ENCODE measurements at places on chromosomes 3 and 15.

DNA sequence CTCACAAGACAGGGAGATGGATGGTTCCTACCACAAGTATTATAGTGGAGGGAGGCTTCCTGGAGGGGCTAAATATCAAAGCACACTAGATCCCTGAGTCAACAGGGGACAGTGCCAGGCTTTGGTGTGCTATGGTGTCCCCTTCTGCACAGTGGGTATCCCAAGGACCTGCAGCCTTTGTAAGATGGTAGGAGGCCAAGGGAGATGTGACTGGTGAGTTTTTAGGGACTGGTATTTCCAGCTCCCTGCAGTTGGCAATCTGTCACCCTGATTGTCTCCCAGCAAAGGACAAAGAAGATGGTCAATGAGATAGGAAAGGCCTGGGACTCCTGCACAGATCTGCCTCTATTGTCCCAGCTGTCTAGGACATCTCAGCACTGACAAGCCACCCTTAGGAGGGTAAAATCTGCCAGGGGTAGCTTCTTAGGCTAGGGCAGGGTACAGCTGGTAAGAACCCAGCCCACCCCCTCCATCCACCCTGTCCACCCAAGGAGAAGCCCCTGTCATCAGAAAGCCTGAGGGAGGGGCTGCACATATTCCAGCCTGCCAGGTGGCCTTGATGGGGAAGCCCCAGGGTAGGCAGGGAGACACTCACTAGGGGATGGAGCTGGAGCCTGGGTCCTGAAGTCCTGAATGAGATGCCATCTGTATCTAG, 631 bp downstream of the CYP1A1 start:
- DNase-seq = no peak

DNA sequence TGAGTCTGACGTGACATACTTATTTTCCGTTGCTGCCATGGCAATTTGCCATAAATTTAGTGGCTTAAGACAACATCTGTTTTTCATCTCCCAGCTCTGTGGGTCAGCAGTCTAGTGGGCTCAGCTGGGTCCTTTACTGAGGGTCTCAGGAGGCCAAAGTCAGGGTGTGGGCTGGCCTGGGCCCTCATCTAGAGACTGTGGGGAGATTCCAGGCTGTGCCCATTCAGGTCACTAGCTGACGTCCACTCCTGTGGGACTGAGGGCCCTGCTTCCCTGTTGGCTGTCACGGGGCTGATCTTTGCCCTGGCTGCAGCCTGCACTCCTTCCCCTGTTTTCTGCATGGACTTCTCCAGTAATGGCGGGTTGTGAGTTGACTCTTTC, 19.1 kb downstream of the FGD5 start:
- DNase-seq = no peak

DNA sequence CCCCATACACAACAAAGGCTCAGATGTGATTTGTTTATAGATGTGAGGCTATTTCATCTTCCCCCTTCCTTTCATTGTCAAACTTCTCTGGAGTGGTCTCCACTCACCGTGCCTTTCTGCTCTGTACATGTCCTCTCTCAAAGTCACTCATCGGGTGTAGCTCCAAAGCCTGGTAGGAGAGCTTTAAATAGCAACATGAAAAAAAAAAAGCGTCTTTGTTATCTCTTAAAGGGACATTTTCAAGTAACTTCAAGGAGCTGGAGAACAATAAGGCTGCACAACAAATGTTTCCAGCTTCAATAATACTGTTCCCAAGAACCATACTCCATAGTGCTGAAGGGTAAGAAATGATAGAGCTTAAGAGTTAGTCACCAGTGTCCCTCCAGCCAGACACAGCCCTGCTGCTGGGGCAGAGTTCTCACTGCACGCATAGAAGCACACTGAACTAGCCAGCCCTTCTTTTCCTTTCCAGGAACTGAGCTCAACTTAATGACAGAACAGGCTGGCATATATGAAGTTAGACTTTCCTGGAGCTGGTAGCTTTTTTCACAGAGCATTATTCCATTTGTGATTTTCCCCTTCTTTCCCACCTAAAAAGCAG, 8.1 kb downstream of the FBXO40 start:
- DNase-seq = no peak

GRCh38 chr3:129022114-129023007, 21.3 kb downstream of the EFCC1 start:
- no peak for DNase-seq

DNA sequence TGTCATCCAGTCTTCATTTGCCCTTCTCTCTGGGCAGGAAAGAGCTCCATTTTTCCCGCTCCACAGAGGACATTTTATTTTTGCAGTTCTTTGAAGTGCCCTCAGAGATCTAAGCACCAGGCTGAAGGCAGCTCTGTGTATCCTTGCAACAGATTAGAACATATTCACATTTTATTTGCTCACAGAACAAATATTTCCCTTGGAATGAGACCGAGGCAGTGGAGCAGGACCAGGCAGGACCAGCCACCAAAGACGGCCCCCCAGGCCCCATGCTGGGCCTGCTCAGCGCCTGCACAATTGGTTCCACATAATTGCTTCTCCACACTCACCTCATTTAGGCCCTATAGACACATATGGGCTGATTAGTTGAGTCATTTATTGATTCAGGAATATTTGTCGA, 15.7 kb upstream of the ETV5 start:
- no peak for DNase-seq

GRCh38 chr3:187247398-187247797, 44.1 kb downstream of the MASP1 start:
- no peak for DNase-seq

- no peak for DNase-seq
These were observed 149.8 kb downstream of the SERPINI1 start for GRCh38 chr3:167885277-167885676.

DNA sequence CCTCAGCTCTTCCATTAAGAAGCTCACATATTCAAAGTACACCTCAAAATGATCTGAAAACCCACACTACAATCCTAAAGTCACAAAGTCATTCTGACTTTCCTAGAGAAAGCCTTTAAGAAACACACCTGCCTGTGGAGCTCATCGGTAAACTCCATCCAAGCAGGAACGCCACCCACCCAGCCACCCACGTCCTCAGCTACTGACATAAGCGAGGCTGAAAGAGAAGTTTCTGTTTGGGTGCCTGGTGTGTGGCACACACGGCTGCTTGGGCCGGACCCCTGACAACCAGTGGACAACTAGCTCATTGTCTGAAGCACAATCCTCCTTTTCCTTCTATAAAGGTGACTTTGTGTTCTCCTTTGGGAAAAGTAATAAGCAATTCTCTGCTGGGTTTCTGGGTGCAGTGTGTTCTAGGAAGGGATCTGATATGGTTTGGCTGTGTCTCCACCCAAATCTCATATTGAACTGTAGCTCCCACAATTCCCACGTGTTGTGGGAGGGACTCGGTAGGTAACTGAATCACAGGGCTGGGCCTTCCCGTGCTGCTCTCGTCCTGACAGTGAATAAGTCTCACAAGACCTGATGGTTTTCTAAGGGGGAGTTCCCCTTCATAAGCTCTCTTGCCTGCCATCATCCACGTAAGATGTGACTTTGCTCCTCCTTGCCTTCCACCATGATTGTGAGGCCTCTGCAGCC, 26.1 kb downstream of the FAM174B start:
- DNase-seq = no peak

GRCh38 chr3:123757281-123757940, 126.7 kb downstream of the MYLK start:
- no peak for DNase-seq

DNA sequence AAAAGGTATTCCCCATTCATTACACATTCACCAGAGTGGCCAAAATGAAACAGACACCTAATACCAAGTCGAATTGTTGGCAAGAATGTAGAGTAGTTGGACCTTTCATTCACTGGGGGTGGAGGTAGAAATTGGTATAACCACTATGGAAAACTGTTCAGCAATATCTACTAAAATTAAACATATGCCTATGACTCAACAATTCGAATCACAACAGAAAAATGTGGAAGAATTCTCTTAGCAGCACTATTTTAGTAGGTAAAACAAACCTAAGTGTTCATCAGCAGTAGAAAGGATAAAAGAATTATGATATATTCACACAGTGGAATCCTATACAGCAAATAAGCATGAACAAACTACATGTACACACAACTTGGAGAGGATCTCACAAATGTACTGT, 30.6 kb downstream of the POLG start:
- DNase-seq = no peak

DNA sequence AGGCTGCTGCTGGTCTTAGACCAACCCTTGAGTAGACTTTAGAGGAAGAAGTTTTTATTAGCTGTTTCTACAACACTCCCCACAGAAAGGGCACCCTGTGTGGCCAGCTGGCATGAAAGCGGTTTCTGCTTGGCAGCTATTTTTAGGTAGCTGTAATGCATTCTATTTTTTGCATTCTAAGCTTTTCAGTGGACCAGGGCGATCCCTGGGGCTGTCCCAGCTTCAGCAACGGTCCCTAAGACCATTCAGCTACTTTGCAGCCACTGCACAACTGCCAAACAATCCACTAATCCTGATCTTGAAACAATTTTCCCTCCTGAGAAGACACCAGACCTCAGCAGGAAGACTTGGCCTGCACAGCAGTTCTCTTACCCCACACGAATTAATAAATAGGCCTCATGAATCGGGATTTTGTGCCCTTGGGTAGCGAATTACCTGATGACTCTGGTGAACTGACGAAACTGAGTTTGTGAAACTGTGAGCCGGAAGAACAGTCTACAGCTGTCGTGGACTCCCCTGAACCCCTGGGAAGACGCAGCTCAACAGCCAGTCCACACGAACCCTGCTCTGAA, 14.6 kb upstream of the TFRC start:
- no peak for DNase-seq

GRCh38 chr3:112685420-112685819, 44.5 kb upstream of the CCDC80 start:
- DNase-seq = peak; percentile 37

GRCh38 chr3:118000219-118000618, 1034.4 kb downstream of the IGSF11 start:
- no peak for DNase-seq

GRCh38 chr3:98885851-98886250, 15.6 kb downstream of the DCBLD2 start:
- no peak for DNase-seq

- no peak for DNase-seq
These were observed 125.8 kb downstream of the PGPEP1L start for GRCh38 chr15:98881526-98882520.

DNA sequence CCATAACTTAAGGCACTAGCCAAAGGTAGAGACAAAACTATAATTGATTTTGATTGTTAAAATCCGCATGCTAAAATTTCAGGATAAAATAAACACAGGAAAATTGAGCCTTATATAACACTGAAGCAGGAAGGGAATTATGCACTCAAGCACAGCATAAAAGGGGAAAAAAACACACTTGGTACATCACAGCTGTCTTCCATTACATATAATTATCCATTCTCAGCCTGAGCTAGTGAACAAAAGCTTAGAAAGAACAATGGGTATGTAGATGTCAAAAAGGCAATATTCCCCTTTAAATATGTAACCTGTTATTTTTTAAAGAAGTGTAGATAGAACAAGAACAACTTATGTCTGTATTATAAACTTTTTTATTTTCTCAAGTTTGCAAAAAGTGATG, 899.2 kb downstream of the ROBO1 start:
- no peak for DNase-seq

- DNase-seq = no peak
These were observed 97.7 kb upstream of the TSPAN3 start for GRCh38 chr15:77168616-77169015.

- no peak for DNase-seq
These were observed 51.7 kb downstream of the OTOL1 start for GRCh38 chr3:161548301-161548700.

DNA sequence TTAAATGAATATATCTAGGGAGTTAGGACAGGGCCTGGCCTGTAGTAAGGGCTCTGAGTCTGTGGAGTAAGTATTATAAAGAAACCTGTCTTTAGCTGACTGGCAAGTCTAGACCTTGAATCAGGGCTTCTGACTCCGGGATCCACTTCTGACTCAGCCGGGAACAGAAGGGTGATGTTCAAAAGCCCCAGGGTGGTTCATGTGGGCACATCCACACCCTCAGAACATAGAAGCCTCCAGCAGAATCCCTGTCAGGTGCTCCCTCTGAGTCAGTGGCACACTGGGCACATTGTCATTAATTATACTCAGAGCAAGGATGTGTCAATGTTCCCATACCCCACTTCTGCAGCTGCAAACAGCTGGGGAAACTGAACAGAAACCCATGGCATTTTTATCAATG, 26.7 kb upstream of the SNRK start:
- no peak for DNase-seq

DNA sequence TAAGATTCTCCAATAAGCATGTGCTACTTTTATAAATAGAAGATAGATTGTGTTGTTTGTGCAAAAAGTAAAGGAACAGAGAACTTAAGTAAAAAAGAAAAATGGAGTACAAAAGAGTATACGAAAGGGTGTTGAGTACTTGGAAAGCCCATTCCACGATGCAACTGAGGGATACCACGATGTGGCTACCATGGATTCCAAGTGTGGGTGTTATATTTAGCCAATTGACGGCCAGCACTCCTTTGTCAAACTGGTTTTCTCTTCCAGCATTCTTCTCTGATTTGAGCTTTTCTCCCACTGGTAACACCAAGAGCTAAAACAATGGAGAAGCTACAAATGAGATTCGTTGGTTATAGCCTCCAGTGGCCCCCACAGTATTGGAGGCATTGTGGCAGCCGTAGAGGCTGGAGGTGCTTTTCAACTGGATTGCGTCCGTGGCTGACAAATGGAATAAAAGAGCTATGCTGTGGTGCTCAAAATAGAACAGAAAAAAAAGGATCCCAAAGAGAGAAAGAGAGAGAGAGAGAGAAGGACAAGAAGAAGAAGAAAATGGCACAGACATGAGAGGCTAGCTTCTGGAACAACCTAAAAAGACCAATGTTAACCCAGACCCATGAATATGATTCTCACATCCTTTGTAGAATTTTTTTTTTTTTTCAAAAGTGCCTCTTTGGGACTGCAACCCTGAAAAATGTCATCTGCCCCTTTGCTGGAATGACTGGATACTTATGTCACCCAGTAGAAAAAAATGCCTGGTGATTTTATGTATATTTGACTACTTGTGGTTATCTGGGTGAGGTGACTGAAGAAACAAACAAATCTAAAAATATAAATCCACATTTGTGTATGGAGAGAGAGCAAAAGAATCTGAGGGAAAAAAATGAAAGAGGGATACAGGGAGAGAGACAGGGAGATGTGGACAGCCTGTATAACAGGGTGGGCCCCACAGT, 345.1 kb downstream of the RORA start:
- no peak for DNase-seq

DNA sequence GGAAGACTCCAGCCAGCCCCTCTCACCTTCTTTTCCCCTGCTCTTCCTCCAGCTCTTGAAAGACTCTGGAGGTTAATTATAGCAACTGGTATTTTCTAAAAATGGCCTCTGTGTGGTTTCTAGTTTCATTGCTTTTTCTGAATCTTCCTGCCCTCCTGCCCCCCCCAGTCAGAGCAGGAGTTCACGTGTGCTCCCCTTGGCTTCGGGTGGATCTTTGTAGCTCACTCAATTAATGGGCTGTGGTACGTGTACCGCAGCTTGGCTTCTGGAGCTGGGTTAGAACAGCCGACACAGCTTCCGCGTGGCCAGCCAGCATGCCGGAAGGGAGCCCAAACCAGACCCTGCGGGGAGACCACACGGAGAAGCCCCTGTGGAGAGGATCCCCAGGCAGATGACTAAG, 31.5 kb downstream of the TM2D3 start:
- DNase-seq = no peak

- no peak for DNase-seq
These were observed 21.4 kb upstream of the SPPL2A start for GRCh38 chr15:50786871-50787270.

Measured in stromal cell of bone marrow (primary cell).